ENCODE measurements at places on chromosomes 3 and 15.
A peak's percentile ranks its signal among the peaks of the same experiment; 100 is the strongest.

DNA sequence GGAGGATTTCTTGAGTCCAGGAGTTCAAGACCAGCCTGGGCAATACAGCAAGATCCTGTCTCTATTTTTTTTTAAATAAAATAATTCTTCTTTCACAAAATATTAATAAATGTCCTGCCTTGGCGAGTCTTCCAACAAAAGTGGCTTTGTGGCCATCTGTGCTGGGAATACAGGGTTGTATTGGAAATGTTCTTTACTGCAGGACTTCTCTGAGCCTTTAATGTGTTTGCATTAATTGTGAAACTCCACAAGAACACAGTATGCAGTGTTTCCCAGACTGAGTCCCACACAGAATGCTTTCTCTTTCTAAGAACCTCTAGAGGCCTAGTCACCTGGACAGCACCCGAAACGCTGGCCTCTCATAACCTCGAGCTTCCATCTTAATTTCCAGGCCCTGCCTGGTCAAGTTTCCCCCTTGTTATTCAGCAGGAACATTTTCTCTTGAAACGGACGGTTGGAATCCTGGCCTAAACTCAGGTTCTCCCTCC is 85.4 kb upstream of the ARRDC4 start:
- DNase-seq = no peak

GRCh38 chr3:8980756-8981257 is 17.5 kb upstream of the RAD18 start:
- no peak for DNase-seq

- no peak for DNase-seq
These were observed 91.9 kb upstream of the SNRPA1 start for GRCh38 chr15:101386967-101387366.

DNA sequence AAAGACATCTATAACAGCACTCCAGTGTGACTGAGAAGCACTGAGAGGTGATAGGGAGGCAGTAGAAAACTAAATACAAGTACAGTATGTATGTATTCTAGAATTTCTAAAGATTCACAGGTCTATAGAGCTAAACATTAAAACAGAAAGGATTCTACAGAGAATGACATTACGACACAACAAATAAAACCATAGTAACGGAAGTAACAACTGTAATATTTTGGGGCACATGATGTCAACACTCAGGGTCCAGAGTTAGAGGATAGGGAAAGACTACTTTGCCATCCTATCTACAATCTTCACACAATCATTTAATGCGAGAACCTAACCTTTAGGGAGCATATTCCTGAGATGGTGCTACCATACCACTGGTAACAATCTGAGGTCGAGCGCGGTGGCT is 13.6 kb downstream of the UBXN7 start:
- DNase-seq = no peak

GRCh38 chr15:30885814-30886213 is 17.9 kb upstream of the FAN1 start:
- DNase-seq = no peak

DNA sequence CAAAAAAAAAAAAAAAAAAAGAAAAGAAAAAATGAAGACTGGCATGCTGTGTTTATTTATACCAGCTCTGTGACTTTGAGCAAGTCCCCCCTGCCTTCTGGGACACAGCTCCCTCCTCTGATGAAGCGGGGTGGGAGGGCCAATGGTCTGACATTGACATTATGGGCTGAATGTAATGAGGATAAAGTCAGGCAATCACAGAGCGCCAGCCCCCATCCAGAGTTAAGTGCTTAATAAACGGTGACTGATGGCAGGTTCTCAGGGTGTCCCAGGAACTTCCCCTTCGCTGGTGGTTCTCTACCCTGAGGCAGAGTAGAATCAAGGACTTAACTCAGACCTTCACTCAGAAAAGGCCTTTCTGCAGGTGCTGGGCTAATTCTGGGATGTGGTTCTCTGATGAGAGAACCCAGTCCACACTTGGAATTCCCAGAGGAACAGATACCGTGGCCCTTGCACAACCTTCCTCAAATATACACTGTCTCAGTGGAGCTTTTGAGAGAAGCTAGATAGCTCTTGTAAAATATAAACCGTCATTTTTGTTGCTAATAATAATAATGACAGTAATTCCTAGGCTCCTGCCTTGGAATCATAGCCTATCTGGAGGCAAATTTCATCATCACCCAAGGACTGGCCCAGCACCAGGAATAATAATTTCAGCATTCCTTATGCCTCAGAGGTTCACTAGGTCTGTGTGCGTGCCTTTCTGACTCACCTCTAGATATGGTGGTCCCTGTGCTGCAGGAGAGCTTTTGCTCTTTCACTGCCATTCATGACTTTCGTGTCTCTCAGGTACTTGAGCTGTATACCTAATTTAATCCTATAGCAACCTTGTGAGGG is 115.8 kb downstream of the RPLP1 start:
- no peak for DNase-seq

- DNase-seq = peak; percentile 43
These were observed 835 bp downstream of the UBE3A start for GRCh38 chr15:25437777-25438600.

DNA sequence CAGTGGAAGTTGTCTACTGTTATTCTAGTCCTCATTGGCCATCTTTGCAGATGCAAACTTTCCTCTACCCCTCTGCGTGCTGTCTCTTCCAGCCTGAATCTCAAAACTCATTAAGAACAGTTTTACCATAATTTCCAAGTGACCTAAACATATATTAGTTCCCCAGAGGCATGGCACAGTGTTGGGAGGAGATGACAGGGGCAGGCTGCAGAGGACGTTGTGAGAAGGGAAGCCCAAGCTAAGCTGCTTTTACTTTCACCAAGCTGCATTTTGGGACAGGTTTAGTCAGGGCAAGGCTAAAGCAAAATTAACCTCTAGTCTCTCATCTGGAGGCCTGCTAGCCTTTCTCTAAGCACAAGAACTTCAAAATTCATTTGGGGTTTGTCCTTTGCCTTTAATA is 318.6 kb upstream of the SATB1 start:
- no peak for DNase-seq

- no peak for DNase-seq
These were observed 60.9 kb downstream of the MGLL start for GRCh38 chr3:127761441-127761801.

DNA sequence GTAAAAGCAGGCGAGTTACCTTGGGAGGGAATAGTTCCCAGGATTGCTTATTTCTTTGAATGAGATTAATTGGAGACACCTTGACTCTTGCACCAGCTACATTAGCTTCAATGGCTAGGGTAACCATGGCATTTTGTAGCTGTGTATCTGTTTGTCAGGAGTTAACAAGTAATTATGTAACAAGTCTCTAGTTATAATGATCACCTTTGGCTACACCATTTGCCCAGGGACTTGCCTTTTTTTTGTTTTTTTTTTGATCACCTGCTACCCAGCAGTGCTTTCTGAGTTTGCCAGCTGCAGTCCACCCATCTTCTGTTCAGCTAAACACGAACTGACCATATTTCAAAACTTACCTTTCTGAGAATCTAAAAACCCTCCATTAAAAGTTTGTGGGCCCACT is 2.2 kb downstream of the MED12L start:
- DNase-seq = no peak

GRCh38 chr3:188037195-188037718 is 116.7 kb upstream of the LPP start:
- no peak for DNase-seq

- no peak for DNase-seq
These were observed 161.9 kb upstream of the TNIK start for GRCh38 chr3:171622126-171622525.

DNA sequence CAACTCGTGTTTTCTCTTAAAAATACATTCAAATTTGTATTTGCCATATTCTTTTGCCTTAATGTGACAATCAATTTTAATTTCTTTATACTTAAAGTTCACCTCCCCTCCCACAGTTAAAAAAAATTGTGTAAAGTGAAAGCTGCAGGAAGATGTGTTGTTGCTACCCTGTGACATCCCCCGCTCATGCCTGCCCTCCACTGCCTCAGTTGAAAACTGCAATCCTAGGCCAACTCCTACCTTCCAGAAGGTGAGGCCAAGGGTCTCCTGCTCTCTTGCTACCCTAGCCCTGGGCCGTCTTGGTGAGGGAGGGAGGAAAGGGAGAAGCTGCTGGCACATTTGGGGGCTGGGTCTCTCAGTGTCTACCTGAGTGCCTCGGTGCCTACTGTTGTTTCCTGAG is 57.0 kb upstream of the CMTM7 start:
- DNase-seq = no peak

All from amygdala (tissue), 56 donors.